ENCODE measurements at places on chromosomes 1 and 21.

DNA sequence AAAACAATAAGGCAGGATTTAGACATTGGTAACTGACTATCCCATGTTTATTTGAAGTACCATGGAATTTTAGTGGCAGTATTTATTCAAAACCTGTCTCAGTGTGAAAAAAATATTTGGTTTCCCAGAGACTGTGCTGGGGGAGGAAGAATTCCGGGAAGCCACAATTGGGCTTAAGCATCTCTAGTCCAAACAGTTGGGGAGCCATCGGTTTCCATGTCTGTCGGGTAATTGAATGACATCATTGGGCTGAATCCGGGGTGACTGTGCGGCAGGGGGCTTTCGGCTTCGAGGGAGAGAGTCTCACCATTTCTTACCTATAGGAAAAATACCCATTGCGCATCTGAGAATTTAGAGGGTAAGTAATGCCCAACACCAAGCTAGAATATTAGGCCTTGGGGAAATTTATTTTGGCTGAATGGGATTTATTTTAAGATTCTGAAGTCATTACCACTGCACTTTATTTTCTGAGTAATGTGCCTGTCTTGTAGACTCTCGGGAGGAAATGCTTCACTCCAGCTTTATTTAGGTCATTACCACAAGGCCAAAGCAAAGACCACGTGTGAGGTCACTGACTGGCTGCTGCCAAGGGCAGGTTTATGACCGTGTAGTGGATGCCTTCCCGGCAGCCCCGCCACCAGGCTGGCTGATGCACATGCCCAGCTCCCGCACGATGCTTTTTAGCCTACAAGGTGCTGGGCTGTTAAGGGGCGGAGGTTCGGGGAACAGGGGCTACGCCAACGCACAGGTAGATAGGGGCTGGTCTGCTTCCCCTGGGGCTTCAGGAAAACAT lies 23.1 kb upstream of the UMODL1 start:
- DNase-seq: no peak

DNA sequence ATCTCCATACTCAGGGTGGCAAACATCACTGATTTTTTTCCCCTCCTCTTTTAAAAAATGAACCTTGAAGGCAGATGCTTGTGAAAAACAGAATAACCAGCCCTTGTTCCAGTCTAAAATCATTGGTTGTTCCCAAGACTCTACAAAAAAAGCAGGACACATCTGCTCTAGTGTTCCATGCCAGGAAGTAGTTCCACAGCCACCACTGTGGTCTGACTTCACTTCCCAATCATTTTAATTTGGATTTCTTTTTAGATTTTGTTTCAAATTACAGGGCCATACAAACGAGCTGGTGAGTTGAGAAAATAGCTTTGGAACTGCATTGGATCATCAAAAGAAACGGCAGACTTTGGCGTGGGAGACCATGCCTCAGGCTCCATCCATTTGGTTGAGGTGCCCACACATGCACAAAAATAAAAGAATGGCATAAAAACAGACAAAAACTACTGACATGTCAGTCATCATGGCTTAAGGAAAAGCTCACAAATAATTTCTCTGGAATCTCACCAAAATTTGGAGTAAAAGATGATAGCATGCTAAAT lies 210.0 kb downstream of the GABPA start:
- no peak for DNase-seq

DNA sequence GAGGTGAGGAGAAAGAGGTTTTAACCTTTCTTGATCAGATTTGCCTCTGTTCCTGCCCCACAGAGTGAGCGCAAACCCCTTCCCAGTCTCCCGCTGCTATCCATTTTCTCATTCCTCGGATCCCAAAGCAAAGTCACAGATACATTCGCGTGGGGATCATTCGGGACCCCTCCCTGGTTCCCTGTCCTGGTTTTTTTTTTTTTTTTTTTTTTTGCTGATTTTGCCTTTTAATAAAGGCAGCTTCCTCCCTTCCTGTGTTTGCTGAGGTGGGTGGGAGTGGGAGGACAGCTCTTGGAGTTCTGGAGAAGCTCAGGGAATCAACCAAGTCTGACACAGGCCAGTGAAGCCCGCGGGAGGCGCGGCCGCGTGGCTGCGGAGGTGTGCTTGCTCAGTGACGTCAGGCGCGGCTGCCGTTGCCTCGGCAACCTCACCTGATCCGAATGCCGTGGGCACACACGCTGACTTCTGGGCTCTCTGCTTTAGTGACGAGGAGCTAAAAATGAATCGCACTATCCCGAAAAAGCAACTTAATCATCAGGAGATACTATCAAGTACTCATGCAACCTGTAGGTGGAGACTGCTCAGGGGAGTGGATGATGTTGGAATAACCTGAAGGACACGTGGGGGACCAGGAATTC lies 106.4 kb downstream of the TBX19 start:
- DNase-seq: peak; percentile 74

GRCh38 chr1:107702946-107703571 lies 261.9 kb downstream of the VAV3 start:
- no peak for DNase-seq

GRCh38 chr1:68704800-68705443 lies 208.0 kb upstream of the DEPDC1 start:
- no peak for DNase-seq

DNA sequence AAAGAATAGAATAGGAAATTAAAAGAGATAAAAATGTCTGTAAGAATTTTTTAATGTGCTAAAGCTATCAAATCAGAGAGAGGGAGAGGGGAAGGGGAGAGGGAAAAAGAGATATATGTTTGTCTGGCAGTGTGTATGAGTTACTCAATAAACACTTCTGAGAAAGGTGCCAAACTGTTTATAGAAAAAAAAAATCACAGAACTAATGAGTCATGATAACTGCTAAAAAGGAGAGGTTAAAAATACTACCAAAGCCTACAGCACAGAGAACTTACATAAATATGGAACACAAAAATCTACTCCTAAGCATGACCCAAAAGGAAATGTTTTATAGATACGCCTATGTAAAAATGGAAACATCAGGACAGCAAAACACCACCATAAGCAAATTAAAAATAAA lies 45.4 kb downstream of the SELENOF start:
- DNase-seq: no peak

- no peak for DNase-seq
These were observed 4.7 kb downstream of the BTBD19 start for GRCh38 chr1:44812822-44813543.

GRCh38 chr1:100876291-100876690 lies 18.4 kb downstream of the EXTL2 start:
- no peak for DNase-seq

GRCh38 chr1:242201090-242201489 lies 202.2 kb upstream of the MAP1LC3C start:
- DNase-seq: no peak

DNA sequence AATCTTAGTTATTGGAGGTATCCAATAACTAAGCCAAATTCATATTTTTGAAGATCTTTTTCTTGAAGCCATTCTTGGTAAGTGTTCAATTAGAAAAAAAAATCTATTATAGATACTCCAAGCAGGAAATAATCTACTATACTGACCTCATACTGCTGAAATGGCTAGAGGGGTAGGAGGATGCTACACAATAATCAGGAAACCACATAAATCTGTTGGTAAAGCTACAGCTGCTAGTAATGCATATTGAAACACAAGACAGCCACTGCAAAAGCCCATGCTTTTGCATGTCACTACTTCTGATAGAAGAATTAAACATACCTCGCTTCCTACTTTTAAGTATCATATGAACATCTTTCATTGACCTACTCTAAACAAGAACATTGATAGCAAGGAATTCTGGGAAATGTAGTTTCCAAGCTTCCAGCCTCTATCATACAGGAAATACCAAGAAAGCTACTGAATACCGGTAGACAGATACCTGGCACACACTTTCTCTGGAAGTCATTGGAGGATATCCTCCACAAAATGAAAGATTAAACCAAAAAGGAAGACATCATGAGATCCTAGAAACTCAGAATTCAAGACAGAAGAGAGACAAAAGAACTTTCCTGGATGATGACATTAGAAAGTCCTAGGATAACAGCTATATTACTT lies 103.0 kb upstream of the VAV3 start:
- no peak for DNase-seq

DNA sequence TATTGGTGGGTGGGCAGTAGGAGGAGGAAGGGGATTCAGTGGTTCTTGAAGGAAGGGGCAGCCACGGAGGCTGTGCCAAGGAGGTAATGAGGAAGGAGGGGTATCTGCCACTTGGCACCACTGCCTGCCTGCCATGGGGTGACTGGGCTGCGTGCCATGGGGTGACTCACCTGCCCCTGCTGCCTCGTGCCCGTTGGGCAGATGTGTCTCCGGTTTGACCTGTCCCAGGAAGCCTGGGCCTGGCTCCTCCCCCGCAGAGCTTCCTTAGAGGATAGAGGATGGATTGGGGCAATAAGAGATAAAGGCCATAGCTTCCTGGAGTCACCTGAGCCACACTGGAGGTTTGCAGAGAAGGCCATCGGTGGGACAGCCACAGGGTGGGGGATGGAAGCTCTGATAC lies 1.7 kb downstream of the PADI3 start:
- no peak for DNase-seq

GRCh38 chr1:33358114-33358794 lies 37.4 kb upstream of the A3GALT2 start:
- DNase-seq: no peak

GRCh38 chr21:16070207-16070651 lies 340.4 kb downstream of the USP25 start:
- DNase-seq: no peak

DNA sequence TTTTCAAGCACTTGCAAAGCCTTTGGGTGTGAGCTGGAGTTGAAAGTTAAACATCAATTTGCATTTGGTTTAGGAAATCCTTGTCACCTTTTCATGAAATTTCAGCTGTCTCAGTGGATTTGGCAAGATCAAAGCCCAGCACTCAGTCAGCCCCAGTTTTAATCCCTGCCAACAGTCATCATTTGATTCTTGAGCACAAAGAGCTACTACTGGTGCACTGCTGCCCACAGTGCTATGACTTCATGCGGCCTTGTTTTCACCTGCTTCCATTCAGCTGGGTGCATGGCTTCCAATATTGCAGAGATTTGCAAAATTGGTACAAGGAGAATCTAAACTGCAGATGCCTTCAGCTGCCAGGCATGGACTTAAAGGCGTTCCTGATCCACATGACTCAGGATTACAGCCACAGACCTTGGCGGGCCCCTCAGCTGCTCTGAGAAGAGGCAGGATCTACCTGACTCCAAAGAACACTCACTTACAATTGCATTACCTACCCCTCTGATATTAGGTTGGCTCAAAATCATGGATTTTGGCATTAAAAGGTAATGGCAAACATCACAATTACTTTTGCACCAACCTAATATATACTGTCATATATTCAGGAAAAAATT lies 259.1 kb downstream of the DSCAM start:
- no peak for DNase-seq

DNA sequence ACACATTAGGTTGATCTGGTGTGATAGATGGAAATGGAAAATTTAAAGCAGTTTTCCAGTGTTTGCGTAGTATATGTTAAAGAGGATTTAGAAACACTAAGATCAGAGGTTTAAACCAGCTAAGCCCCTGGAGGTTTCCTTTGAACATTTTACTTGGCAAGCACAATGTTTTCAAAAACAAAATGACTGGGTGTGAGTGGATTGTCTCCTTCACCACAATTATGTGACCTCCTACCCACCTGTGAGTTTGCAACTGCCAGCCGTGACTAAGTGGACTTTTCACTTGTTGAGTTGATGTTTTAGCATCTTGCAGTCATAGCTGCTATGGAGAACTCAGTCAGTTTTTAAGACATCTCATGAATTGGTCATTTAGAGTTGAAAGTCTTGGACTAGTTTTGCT lies 4.7 kb downstream of the CCDC190 start:
- DNase-seq: no peak

DNA sequence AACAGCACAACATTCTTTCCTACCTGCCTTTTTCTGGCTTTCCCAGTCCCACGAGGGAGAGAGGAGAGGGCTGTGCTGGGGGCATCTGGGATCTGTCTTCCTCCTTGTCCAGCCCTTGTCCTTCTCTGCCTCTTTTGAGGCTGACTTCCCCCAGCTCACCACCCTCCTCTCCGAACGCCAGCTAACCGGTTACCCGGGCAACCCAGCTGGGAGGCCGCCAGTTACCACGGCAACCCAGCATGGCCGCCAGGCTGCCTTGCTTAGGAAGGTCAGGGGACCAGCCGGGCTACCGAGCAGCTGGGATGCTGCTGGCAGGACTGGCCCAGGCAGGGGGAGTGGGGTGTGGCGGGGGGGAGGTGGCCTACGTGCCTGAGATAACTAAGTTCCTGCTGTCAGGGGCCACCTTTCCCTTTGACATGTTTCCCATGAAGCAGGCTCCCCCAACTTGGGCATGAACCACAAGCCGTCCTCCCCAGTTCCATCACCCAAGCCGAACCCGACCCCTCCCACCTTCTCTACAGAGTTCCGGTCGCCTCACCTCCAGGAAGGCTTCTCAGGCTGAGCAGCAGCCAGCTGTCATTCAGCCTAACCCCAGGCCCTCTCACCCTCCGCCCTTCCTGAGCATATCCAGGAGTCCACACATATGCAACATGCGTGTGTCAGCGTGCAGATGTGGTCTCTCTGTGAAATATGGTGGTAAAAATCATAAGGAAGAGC lies 8.7 kb downstream of the PLEKHA6 start:
- no peak for DNase-seq

DNA sequence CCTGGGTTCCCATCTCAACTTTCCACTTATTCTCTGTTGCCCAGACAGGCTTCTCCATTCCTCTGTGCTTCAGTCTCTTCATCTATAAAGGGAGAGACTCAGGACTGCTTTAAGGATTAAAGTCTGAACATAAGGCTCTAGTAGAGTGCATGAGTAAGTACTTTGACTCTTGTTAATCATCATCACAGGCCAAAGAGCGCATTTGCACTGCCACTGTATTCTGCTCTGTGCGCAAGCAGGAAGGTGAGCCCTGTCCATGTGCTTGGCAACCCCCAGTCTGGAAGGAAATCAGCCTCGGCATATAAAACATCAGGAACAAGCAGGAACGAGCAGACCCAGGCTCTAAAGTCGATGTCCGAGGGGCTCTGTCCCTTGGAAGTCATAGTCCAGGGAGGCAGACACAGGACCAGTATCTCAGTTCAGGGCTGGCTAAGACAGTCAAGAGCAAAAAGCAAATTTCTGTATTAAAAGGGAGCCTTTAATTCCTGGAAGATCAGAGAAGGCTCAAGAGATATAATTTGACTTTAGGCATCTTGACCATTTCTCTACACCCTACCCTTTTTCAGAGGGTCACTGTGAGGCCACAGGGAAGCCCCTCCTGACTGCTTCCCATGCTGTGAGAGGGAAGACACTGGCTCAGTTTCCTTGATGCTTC lies 131.2 kb downstream of the TRABD2B start:
- DNase-seq: no peak

- DNase-seq: no peak
These were observed 39.7 kb downstream of the CD34 start for GRCh38 chr1:207871117-207871649.

- DNase-seq: no peak
These were observed 271.7 kb upstream of the ADGRL2 start for GRCh38 chr1:81529014-81529413.

DNA sequence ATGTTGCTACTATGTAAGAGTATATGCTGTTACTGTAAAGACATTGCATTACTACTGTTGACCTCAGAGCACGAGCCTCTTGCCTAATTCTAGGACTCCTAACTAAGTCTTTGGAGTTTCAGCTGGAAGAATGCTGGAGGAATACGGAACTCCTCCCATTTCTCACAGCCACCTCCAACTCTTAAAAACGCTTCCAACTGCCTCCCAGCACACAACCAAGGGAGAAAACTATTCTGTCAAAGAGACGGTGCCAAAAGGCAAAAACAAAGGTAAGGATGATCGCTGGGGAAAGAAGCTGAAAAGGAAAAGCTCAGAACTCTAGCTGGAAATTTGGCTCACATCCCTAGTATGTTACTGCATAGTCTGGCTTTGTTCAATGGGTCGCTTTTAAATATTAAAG lies at the start of gene FMO2:
Gene FMO2, plus strand, starts transcription at position 210 of the 400 bp plus-strand sequence. CDS start 414 bp downstream, outside the sequence.
- no peak for DNase-seq
